ENCODE measurements at places on chromosomes 16 and 17. TPM values are rescaled to one million over a fixed set of nuclear protein-coding genes. Genes with fewer than 3 reads are reported as not detected.

CACNG3 gene
- polyA plus RNA-seq: not detected

CCL4L2 gene
- not detected for polyA plus RNA-seq

HSPB9 gene
- polyA plus RNA-seq: not detected

SPN gene
- 0.04 TPM for polyA plus RNA-seq

TOX3 gene
- not detected for polyA plus RNA-seq

DNA sequence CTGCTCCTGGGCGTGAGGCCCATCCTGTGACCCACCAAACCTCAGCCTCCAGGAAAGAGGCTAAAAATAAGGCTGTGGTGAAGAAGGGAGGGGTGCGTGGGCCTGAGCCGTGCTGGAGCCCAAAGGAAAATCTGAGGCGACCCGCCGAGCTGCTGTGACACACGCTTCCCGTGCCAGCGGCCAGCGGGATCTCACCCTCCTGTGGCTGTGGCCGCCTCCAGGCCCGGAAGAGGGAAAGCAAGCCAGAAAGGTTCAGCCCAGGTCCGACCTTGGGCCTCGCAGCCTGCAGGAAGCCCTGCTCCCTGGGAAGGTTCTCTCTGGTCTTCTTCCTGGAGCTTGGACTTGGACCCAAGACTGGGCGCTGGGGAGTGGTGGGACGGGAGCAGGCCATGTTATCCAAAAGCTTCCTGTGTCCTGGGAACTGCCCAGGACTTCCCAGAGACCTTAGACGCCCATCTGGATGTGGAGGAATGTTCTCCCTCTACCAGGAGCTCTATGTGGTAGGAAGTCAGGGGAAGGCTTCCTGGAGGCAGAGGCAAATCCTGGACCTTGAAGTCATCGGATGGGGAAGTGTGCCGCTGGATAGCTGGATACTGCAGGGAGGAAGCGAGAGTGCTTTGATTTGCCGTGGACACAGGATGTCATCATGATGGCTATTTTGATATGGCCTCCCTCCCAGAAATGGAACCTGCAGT lies 11.4 kb downstream of the SPNS2 start:
- no peak for DNase-seq

DNA sequence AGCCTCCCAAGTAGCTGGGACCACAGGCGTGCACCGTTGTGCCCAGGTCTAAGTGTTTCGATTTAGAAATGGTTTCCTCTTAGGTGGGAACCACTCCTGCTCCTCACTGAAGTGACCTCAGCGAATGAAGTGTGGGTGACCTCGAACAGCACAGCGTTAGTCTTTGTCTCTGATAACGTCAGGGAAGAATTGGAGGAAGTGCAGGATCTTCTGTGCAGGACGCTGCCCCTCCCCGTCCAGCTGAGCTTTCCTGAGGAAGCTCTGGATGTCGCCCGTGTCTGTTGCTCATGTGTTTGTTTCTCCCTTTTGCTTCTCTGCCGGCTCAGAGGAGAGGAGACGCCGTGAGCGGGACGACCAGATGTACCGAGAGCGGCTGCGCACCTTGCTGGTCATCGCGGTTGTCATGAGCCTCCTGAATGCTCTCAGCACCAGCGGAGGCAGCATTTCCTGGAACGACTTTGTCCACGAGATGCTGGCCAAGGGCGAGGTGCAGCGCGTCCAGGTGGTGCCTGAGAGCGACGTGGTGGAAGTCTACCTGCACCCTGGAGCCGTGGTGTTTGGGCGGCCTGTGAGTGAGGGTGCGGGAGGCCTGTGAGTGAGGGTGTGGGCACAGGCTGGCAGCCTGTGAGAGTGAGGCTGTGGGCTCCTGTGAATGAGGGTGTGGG lies 15.6 kb downstream of the SPG7 start:
- DNase-seq: no peak

GRCh38 chr16:30767767-30768465 lies 5.8 kb downstream of the RNF40 start:
- no peak for DNase-seq

DNA sequence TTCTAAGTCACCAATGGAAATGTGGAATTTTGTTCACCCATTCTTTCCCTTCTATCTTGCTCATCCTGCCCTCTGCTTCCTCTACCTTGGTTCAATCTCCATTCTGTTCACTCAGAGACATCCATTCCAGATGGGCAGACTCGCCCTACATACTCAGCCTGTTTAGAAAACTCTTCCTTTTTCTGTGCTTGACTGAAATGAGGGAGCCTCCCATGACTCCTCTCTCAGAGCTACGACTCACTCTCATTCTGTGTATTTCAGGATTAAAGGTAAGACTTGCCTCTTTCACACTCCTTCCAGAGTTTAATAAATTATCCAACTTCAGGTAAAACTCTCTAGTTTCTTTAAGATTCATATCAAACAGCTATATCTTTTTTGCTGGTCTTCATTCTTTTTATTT lies 182.8 kb downstream of the HS3ST3A1 start:
- DNase-seq: no peak

GRCh38 chr17:36877771-36878170 lies 59.5 kb upstream of the LHX1 start:
- no peak for DNase-seq

- DNase-seq: no peak
These were observed 111.9 kb upstream of the TNRC6C start for GRCh38 chr17:77846531-77847085.

DNA sequence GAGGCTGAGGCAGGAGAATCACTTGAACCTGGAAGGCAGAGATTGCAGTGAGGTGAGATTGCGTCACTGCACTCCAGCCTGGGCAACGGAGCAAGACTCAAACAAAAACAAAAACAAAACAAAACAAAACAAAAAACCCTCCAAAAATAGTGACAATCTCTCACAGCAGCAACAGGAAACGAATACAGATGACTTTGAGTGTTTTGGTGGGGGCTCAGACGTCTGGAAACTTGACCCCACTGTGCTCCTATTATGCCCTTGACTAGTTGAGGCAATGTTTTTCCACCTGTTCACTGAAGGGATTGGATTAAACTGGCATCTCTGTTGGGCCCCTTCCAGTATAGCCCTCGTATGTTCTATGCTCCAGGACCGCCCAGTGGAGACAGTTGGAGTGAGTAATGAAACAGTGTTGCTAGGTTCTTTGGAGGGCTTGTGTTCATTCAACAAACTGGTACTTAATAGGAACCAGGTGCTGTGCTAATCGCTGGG lies 167.0 kb downstream of the UTP18 start:
- DNase-seq: no peak

DNA sequence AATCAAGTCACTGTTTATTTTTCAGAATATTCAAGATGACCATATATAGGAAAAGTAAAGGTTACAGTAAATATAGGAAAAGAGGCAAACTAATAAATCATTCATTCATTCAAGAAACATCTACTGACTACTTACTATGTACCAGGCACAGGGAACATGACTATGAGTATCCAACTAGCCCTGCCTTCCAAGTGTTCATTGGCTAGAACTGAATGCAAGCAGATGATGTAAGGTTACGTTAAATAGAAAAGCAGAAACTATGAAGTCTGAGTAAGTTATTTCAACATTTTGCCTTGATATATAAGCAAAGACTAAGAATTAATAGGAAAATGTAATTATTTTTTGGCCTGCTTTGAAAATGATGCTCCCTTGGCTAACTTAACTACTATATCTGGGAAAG lies 36.7 kb downstream of the SPAG9 start:
- no peak for DNase-seq

GRCh38 chr16:89700649-89701424 lies 668 bp downstream of the SPATA2L start:
- DNase-seq: no peak

DNA sequence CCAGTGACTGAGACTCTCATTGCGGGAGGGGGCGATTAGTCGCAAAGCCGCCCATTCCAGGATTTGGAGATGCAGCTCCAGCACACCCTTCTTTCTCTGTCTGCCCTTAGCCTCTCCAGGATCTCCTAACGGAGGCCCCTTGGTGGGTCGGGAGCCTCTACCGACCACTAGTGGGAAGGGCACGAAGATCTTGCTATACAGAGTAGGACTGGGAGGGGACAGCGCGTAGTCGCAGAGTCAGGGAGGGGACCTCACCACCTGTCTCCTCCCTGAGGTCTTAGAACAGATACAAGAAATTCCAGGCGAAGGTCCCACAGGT lies 588 bp upstream of the SMTNL2 start:
- no peak for DNase-seq

DNA sequence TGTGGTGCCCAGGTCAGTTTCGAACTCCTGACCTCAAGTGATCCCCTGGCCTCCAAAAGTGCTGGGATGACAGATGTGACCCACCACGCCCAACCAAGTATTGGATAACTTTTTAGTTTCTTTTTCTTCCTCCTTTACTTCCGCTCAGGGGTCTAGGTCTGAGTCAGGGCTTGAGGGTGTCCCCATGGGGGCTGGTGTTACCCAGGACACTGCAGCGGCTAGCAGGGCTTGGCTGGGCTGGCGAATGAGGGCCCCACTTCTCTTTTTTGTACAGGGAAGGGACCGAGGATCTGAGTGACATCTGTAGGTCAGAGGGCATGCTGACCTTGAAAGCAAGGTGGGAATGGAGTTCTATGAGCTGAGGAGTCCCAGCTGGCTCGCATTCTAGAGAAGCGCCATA lies 24.9 kb downstream of the RAB11FIP3 start:
- DNase-seq: no peak

DNA sequence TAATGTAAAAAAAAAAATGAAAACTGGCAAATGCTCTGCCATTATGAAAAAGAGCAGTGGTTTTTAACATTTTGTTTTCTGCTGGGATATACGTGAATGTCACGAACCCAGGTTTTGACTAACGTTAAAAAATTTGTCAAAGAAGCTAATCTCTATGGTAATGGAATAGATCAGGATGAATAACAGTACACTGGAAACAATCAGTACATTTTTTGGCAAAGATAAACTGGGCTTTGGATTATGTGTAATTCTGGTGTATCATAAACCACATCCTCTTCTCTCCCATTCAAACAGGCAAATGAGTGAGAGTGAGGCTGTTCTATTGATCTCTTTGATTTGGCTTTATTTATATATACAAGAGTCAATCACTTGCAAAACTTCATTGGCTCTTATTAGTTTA lies 207.0 kb upstream of the IRX3 start:
- DNase-seq: no peak

- no peak for DNase-seq
These were observed 2.3 kb downstream of the NXPH3 start for GRCh38 chr17:49577963-49578362.
